A549 treated with Hydrocortisone at 1 μM for 4 hours (cell line): ENCODE measurements at places on chromosomes 6 and 20. TPM values are rescaled to one million over a fixed set of nuclear protein-coding genes. Genes with fewer than 3 reads are reported as not detected.

The FNDC1 gene
- 0.06 to 0.08 TPM (median 0.08 TPM) in 5 replicates for total RNA-seq

The TCF15 gene
- total RNA-seq, result not detected in 5 replicates

The JPH2 gene
- 4.8 to 7.7 TPM (median 6.0 TPM) in 5 replicates for total RNA-seq

The EYA4 gene
- total RNA-seq, result 8.0 to 11.6 TPM (median 9.4 TPM) in 5 replicates

The PAX1 gene
- total RNA-seq, result not detected in 5 replicates

The SLC25A27 gene
- 0.32 to 0.61 TPM (median 0.40 TPM) in 5 replicates for total RNA-seq

The IL17F gene
- total RNA-seq, result not detected in 5 replicates
